ENCODE measurements at places on chromosomes 1 and 21.

DNA sequence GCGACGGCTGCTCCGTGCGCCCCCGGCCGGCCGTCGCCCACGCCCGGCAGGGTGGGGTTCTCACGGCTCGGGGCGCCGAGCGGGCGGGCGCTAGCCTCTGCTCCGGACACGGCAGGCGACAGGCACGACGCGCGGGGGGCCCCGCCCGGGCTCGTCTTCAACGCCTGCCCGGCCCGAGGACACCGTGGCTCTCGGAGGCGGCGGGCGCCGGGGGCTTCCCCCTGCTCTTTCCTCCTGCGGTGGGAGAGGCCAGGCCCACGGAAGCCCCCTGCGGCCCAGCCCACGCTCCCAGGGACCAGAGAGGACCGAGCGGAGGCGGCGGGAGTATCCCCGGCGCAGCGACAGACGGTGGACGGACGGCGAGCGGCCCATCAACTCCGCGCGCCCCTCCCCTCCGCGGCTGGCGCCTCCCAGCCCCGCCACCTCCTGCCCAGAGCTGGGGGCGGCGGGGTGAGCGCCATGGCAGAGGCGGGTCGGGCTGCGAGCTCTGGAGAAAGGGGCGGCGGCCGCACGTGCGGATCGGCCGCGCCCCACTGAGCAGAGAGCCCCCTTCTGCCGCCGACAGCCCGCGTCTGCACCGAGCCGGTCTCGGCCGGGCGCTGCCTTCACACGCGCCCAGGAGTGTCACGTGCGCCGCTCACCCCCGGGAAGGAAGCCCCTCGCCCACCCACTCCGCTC lies at the start of the genes SHE and TDRD10:
Gene SHE (minus strand): TSS at position 347 of the 678 bp plus-strand sequence. CDS start 386 bp downstream, outside the sequence.
Gene TDRD10 (plus strand): TSS at position 154 of the 678 bp plus-strand sequence. CDS start 4,685 bp downstream, outside the sequence.
- DNase-seq = no peak

- no peak for DNase-seq
Observed at GRCh38 chr1:16013220-16013907, 4.5 kb downstream of the HSPB7 start.

GRCh38 chr1:90781534-90781933 lies 64.4 kb upstream of the BARHL2 start:
- no peak for DNase-seq

DNA sequence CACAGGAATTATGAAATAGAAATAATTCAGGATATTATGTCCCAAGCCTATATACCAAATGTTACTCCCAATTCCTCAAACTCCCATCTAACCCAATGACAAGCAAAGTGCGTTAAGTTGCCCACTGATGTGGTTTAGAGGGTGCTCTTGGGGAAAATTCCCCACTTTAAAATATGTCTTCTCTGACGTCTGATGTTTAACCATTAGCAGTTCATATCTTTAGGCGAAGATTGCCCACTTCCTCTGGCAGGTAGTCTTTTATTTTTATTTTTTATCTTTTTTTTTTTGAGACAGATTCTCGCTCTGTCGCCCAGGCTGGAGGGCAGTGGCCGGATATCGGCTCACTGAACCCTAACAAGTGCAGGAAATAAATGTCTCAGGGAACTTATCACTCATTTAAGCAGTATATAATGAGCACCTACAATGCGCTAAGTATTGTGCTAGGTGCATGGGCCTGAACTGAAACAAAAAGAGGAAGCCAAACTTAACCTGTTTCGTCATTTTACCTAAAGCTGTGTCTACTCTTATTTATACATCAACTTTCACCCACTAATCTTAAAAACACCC lies 1.3 kb upstream of the LYST start:
- DNase-seq = no peak

DNA sequence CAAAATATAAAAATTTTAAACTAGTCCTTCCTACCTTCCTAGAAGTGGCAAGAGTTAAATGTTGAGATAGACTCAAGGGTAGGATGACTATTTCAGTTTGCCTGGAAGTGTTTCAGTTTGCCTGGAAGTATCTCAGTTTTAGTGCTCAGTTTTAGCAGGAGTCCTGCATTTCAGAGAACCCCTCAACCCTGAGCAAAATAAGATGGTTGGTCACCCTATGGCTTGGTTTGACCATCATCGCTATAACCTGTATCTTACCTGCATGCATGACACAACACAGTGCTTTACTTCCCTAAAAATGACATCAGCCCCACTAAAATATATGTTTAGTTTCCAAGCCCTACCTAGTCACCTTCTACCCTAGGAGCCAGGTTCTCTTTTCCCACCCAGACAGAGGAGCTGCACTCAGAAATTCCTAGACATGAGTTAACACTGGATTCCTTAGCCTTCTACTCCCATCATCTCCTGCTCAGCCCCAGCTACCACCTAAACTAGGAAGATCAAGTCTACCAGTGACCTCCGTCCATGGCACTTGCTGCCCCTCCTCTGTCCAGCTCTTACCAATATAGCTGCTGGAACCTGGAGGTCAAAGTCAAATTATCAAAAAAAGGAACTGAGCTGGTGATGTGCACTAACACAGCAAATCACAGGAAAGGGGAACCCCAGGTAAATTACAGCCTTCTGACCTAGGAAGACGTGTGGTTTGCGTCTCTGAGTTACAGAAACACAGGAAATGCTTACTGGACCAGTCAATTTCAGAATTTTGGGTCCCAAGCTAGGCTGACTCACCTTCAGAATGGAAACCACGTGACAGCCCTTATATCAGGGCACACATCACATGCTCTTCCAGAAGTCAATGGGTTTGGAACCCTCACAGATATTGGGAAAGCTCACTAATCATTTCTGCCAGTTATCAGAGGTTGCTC lies 2.2 kb upstream of the G0S2 start:
- DNase-seq = no peak

GRCh38 chr1:91651243-91651642 lies 150.6 kb downstream of the CDC7 start:
- DNase-seq = no peak

GRCh38 chr21:46675595-46676280 lies 40.3 kb downstream of the PRMT2 start:
- no peak for DNase-seq

DNA sequence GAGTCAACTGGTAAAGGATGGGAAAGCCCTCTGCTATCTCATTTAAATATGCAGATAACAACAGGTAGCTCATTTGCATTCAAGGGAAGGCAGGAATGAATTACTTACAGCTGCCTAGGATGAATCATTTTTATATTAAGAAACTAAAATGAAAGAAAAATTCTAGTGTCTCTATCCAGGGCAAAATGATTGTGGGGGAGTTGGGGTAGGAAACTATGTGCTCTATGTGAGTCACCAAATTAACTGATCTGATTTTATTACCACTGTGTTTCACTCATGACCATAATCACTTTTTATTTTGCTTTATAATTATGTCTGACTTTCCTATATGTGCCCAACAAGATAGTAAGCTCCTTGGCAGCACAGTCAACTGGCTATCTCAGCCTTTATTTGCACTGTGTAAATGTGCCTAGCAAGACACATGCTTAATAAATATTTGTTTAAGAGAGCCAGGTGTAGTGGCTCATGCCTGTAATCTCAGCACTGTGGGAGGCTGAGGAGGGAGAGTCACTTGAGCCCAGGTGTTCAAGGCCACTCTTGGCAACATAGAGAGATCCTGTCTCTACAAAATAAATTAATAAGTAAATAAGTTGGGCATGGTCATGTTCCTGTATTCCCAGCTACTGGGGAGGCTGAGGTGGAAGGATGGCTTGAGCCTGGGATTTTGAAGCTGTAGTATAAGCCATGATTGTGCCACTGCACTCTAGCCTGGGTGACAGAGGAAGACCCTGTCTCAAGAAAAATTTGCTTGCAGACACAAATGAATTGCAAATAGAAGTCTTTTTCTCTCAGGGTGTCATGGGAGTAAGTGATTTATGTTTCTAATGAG lies 84.1 kb downstream of the SPAG17 start:
- no peak for DNase-seq

DNA sequence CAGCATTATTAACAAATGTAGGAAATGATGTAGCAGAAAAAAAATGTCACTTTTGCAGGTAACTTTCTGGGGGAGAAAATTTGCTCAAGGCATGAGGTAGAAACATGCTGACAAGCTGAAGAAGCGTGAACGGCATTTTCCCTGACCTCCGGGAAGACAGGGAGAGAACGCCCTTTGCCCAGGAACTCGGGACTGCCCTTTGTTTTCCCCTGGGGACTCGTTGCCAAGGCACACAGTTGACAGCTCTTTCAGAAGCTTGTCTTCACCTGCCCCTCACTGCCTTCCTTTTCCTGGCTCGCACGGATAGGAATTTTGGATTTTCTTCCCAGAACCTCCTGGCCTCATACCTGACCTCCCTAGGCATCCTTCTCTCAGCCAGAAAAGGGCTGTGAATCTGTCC lies 52.7 kb upstream of the COA6 start:
- no peak for DNase-seq

DNA sequence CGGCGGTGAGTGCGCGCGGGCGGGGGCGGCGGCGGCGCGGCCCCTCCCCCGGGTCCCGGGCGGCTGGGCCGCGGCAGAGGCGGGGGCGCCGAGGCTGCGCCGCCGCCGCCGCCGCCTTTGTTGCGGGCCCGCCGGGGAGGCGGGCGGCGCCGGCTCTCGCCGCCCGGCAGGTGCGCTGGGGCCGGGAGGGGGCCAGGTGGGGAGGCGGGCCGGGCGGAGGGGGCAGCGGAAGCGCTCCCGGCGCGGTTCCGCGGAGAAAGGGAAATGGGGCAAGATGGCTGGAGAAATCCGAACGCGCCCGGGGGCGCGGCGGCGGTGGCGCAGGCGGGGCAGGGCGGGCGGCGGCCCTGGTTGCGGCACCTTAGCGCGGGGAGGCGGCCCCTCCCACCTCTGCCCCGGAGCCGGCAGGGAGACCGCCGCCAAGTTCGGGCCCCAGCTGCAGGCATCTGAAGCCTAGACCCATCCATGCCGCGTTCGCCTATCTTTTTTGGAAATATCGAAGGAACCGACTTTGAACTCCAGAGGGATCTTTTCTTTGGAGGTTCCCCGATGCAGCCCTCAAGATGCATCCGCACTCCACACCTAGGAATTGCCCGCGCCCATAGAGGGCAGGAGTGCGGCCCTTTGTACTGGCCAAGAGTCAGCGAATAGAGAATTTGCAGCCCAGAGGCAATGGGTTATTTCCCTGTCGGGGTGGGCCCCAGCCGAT lies 479 bp downstream of the POGK start:
- no peak for DNase-seq

- DNase-seq = no peak
Observed at GRCh38 chr21:40331804-40332203, 464.6 kb downstream of the PCP4 start.

- no peak for DNase-seq
Observed at GRCh38 chr1:240126821-240127220, 35.1 kb downstream of the FMN2 start.

DNA sequence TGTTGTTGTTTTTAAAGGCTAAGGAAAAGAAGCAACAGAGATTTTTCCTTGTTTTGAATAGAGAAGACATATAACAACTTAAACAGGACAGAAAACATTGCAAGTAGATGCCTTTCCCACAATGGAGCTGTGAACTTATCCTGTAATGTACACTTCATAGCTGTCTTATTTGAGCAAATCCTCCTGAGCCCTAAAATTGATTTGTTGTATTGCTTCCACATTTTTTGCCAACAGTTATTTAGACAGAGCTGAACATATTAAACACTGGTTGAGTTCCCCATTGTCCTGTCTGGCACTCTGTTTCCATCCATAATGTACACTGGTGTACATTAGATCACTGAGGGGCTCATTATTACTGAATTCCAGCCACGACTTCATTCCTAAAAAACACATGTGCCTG lies 32.2 kb downstream of the CACHD1 start:
- no peak for DNase-seq

DNA sequence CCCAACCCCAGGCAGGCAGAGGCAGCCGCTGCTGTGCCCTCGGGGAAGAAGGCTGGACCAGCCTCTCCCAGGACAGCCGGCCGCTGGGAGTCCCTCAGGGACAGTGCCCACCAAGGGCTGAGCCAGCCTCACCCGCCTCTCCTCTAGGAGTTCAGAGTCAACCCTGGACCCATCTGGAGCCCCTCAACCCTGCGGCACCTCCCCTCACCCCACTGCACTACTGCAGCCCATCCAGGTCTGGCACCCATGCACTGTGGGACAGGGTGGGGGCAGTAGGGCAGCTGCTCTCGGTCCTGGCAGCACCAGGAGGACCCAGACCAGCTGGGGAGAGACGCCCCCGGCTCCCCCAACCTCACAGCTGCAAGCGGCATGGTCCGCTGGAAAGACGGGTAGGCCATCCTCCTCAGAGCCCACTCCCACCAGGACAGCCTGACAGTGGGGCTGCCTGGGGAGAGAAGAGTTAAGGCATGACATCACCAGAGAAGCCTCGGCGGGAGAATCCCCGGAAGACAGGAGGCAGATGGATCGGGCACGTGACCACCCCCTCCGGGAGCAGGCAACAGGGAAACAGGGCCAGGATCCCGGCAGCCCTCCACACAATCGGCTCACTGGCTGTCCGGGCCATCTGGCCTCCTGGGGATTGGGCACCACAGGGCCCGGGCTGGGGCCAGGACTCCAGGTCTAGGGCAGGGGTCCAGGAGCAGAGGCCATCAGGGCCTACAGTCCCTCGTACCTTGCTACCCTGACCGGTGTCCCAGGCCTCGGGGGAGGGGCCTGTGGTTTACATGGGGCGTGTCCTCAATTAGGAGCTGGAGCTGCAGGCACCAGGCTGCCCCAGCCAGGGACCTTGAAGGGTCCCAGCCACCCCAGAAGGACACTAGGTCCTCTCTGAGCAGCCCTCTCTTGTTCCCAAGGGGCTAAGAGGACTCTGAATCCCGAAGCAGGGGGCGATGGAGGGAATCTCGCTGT lies 3.1 kb downstream of the ACAP3 start:
- no peak for DNase-seq

DNA sequence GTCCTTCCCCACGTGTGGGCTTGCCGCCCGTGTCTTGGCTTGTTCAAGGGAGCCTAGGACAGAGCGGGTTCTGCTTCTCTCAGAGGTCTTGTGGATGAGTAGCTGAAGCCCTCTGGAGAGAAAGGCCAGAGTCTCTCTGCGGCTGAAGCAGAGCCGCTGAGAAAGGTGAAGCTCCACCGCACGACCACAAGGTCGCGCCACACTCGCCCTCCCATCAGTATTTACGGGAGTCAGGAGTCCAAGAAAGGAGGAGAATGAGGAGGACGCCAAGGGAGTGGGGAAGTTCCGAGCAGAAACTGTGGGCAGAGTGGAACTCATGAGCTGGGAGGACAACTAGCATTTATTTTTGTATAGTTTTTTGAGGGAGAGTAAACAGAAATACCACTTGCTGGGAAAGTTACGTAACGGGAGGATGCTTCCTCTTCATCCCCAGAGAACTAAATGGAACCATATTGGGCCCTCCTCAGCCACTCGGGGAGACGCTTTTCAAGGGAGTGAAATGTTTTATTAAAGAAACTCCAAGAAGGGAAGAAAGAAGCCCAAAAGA lies 51.6 kb upstream of the HAO2 start:
- no peak for DNase-seq

- no peak for DNase-seq
Observed at GRCh38 chr1:88302843-88303486, 381.1 kb upstream of the PKN2 start.

DNA sequence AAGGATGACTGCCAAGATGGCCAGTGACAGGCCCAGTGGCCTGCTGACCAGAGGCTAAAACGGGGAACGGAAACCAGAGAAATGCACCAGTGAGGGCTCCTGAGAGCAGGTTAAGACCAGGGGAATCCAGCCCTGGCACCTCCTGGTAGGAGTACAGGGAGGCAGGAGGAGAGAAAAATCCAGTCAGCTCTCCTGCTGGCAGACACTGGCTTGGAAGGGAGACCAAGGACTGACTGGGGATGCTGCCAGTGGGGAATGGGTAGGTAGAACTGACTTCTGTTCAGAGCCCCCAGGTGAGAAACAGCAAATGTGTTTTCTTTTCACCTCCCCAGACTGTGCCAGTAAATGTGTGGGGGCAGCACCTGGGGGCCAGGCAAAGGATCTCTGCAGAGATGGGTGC lies 27.7 kb upstream of the CRNN start:
- no peak for DNase-seq

Measured in cortex of kidney (tissue), 1 donor.